Activated CD4-positive, alpha-beta T cell treated with anti-CD3 and anti-CD28 coated beads, Interleukin-2, amount 10 ng/mL, durations not matched to agents 7 days and 5 days (primary cell): ENCODE measurements at places on chromosomes 16 and 17.

DNA sequence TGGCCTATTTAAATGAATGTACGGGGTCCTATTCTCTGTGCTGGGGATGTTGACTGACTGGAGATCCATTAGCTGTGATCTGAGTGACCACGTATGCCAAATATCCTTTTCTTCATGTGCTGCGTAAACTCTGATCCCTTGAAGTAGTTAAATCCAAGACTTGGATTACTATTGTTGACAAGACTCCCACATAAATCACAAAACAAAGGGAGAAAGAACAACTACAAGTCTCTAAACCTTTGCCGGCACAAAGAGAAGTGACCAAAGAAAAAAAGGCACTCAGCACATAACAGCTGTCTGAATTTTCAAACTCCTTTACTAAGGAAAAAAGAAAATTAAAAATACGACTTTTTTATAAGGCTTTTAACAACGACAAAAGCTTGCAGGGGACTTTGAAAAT, 559.9 kb upstream of the CDH8 start:
- no peak for DNase-seq

GRCh38 chr17:2798188-2798587, 1.9 kb downstream of the RAP1GAP2 start:
- no peak for DNase-seq

DNA sequence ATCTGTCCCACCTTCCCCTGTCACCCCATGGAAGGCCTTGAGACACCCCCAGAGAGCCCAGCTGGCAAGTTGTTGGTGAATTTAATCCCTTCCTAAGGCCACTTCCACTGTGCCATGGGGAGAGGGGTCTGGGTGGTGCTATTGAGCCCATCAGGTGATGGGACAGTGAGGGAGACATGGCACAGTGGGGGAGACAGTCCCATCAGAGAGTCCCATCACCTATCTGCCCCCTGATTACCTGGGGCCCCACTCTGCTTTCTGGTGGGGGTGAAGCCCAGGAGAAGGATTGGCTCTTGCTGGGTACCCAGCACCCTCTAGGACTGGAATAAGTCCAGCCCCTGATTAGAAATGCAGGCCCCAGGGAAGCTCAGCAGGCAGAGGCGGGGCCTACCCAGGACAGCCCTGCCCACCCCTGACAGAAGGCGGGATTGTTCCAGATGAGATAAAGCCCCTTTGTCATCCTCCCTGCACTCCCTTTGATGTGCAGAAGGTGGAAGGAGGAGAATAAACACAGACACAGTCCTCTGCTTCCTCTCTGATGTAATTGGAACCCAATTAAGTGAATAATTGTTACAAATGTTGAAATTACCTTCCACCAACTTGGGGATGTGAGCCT, 18.9 kb downstream of the TMEM132E start:
- no peak for DNase-seq

DNA sequence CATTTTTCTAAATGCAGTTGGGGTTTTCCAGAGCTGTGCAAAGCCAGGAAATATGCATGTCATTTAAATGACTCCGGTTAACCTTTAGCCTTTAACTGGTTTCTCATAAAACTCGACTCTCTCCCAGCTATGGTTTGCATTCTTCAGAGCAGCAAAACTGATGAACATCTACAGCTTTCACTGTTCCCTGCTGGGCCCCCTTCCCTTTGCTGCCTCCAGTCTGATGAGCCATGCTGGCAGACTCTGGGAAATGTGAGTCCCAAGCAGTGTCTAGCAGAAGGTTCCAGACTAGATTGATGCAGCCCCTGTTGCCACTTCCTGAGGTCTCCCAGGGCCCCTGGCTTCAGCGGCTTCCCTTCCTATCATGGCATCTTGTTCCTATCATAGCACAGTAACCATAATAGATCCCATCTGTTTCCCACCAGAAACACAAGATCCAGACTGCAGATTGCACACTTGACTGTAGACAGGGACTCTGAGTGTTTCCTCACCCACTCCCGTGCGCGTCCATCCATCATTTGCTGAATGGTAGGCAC, 135.4 kb downstream of the CLEC16A start:
- DNase-seq: no peak

GRCh38 chr16:30834130-30834740, 47.2 kb upstream of the ZNF629 start:
- no peak for DNase-seq

DNA sequence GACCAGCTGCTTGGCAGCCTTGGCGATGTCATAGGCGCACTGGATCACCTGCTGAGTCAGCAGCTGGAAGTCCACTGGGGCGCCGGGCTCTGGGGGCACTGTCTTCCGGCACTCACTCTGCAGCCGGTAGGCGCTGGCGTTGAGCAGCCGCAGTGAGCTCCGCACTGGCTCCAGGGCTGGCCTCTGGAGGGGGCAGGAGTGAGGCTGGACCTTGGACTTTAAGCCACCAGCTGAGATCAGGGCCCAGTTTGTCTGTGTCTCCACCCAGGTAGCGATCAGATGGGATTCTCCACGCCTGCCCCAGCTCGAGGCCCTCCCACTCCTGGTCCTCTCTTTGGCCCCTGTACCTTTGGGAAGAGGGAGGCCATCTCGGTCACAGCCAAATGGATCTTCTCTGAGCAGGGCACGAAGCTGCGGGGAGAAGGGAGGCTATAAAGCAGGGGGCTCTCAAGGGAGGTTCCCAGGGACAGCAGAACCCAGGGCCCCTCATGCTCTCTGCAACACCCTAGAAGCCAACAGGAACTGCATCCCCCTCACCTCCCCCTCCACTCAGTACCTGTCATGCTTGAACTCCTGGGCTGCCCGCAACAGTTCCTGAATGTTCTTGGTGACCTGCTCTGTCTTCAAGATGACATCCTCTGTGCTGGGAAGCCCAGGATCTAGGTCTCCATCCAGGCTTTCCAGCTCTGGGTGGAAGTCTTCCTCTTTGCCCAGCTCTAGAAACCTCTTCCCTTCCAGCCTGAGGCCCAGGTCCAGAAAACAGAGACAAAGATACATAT, 6.4 kb downstream of the TP53I13 start:
- no peak for DNase-seq

DNA sequence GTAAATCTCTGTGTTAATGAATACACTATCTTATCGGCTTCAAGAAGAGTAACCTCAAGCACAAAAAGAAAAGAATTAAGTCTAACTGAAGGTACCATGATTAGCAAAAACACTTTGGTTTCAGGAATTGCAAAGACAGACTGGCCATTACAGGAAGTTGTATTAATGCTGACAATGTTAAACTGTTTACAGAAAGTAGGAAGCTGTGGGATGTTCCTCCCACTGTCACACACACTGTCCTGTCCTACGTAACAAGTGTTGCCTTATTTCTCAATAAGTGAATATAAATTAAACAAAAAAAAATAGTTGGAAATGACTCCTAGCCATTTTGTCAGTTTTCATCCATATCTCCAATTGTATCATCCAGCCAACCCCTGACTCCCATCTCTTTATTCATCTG, 8.6 kb downstream of the GNA13 start:
- no peak for DNase-seq

GRCh38 chr16:31696968-31697743, 169.5 kb downstream of the AHSP start:
- DNase-seq: no peak

DNA sequence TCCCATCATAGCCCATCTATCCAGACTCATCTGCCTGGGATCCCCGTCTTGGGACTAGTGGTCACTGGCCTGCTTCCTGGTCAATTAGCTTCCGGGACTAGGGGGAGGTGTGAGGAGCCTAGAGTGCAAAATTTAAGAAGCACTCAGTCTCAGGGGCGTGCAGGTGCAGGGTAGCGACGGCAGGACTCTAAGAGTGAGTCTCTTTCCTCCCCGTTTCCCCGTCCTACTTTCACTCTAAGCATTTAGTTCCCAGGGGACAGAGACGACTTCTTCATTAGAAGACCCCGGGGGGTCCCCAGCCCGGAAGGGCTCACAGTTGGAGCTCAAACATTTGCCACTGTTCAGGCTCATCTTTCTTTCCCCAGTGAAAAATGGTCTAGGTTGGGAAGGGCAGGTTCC, 677 bp upstream of the ZNHIT3 start:
- no peak for DNase-seq

GRCh38 chr17:71709946-71710345, 410.9 kb upstream of the SOX9 start:
- no peak for DNase-seq

- no peak for DNase-seq
These were observed 16.4 kb downstream of the ZNF778 start for GRCh38 chr16:89233678-89234490.

DNA sequence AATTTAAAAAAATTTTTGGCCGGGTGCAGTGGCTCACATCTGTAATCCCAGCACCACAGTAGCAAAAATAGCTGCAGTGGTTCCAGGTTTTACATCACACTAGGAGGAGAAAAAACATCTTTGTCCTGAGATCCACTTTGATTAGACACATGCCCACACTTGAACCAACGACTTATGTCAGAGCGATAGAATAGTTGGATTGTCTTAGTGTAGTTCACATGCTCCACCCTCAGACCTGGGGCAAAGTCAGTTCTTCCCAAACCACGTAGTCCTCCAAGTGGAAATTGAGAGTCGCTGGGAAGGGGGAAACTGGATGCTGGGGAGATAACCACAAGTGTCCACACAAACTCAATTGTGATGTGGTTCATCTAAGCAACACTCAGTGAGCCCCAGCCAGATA, 11.4 kb upstream of the ITGAM start:
- DNase-seq: no peak

DNA sequence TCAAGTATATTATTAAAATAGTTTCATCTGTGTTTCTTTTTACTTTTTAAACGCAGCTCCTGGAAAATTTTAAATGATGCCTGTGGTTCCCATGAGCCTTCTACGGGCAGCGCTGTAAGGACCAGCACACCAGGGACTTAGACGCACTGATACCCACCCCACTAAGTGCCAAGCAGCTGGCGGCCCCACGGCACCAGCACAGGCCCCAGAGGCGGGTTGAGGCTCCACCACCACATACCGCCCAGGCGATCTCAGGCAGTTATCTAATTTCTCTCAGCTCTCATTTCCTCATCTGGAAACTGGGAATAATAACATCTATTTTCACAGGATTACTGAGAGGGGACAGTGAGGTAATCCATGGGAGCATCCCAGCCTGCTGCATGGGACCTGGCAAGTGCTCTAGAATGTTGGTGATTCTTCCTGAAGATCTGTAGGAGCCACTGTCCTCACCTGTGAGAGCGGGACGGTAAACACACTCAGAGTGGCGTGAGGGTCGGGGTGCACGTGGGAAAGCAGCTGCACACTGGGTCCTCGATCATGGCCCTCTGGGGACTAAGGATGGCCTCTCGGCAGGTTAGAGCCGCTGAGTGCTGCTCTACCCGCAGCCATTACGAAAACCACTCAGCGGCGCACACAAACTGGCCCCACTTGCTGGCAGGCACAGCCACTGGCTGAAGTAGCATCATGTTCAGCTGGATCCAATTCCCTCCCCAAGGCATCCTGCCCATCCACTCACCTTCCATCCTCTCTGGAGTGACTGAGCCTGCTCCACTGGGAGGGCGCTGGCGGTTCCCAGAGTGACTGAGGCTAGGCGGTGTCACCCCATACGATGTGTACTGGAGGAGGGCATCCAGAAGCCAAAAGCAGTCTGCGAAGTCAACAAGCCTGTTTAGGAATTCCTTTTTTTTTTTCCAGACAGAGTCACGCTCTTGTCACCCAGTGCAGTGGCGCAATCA, 17.6 kb upstream of the SLC38A8 start:
- no peak for DNase-seq

- DNase-seq: no peak
These were observed 159.6 kb upstream of the MPHOSPH6 start for GRCh38 chr16:82329504-82330192.

DNA sequence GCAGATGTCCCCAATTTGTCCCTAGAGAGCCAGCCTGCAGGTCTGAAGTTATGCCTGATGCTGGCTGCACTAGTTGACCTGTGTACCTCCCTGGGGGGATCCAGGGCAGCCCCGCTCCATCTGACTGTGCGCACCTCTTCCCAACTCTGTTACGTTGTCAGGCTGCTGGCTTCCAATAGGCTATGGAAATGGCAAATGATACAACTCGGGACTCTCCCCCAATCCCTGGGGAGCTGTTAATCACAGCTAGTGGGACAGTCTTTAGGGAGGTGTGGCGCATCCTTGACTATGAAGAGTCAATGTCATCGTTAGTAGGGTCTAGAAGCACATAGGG, 30.1 kb downstream of the GPRC5B start:
- DNase-seq: no peak

GRCh38 chr17:67974598-67975066, 21.6 kb downstream of the C17orf58 start:
- no peak for DNase-seq

DNA sequence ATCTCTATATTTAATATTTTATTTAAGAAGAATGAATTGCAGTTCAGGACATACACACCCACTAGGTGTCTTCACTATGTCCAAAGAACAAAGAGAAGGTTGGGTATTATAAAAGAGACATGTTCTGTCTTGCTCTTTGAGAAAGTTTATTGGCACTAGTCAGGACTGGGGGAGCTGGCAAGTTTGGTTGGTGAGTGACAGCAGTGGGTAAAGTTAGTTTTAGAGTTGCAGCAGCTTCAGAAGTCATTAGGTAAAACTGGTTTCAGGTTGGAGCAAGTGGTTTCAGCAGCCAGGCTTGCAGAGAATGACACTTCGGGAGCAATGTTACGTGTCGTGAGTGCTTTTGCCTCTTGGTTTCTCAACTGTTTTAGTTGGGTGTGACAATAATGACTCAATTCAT, 142.2 kb upstream of the HS3ST3A1 start:
- no peak for DNase-seq

DNA sequence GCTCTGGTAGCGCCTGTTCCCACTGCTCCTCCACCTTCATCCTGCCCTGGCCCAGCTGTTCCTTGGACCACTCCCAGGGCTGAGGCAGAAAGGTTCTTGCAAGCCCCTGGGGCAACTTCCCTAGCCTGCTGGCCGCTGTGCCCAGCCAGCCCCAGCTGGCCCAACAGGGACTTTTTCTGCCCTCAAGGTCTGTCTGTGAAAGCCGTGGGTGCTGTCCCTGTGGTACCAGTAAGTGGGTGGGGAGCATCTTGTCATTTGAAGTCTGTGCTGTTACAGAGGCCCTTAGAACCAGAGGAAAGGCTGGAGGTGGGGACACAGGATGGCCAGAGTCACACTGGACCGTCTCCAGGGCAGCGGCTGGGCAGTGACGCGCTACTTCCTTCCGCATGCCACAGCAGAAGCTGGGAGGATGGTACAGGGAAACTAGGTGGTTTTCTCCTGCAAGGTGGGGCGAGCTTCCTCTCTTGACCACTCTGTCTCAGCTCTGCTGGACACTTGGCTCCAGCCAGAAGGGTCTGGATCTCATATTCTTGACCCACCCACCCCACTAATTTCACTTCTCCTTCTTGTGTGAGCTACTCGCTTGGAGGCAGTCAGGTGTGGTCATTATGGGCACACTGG, 87.8 kb downstream of the PLCG2 start:
- DNase-seq: no peak

GRCh38 chr16:54373534-54374520, 87.2 kb upstream of the IRX3 start:
- no peak for DNase-seq

- DNase-seq: no peak
These were observed 42.4 kb downstream of the PPL start for GRCh38 chr16:4894276-4895150.

GRCh38 chr17:35023538-35023937, 40.0 kb downstream of the RFFL start:
- no peak for DNase-seq

GRCh38 chr17:74951680-74952421, 16.2 kb downstream of the OTOP3 start:
- no peak for DNase-seq

- DNase-seq: no peak
These were observed 3.9 kb downstream of the RAB40C start for GRCh38 chr16:593807-594206.

- no peak for DNase-seq
These were observed 240.6 kb upstream of the ZFHX3 start for GRCh38 chr16:73288520-73288919.
